ENCODE measurements at places on chromosomes 13 and 19.

DNA sequence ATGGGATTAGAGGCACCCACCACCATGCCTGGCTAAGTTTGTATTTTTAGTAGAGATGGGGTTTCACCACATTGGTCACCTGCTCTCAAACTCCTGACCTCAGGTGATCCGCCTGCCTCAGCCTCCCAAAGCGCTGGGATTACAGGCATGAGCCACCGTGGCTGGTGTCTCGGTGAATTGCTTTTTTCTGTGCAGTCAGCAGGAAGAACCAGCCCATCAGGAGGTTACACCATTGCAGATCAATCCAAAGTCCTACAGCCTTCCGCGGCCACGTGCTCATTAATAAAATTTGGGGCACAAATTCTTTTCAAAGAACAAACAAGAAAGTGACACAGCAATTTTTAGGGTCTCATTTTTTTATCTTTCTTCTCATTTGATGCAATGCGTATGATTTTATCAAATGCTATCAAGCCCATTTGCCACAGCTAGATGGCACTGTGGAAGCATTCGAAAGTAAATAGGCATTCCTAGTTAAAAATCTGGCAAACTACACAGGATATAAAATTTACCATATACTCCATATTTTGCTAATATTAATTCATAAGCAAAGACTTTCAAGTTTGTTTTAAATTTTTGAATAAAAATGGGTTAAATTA, 54.4 kb upstream of the ZNF835 start:
- no peak for DNase-seq

GRCh38 chr19:39671739-39672363, 16.1 kb downstream of the LGALS16 start:
- DNase-seq = peak; percentile 63

DNA sequence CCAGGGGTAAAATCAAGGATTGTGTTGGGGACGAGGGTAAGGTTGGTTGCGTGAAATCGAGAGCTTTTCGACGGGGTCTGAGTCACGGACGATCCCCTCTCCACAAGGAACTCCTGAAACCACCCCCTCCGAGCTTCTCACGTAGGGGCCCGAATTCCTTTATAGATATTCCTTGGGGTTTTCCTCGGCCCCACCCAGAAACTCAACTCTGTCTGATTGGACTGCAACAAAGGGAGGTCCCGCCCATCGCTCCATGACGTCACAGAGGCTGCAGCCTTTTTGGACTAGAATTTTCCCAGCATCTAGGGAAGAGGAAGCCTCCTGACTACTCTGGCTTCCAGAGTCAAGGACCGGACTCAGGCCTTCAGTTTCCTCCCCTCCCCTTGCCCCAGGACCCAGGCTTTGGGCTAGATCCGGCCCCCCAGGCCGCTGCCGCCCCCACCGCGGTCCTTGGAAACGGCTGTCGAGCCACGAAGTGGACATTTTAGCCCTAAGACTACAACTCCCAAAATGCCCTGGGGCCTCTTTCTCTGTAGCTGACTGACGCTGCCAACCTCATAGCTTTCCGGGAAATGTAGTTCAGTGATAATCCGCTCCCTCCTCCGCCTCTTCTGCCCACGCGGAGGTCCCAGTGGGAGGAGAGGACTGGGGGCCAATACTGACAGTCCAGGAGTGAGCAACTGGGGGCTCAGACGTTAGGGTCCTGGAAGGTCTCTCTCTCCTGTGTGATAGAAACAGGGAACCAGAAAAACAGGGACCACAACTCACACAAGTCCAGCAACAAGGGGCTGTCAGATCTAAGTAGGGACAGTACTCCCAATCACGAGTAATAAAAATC, at the start of gene IZUMO1:
Gene IZUMO1 (minus strand): TSS at position 172 of the 838 bp plus-strand sequence. CDS start 1,050 bp downstream, outside the sequence.
- peak; percentile 56 for DNase-seq

GRCh38 chr13:44573790-44574465, 2.2 kb downstream of the TSC22D1 start:
- no peak for DNase-seq

Measured in CD4-positive, alpha-beta T cell treated with Interleukin-6 for 4 hours (primary cell).